ENCODE measurements at places on chromosomes 16 and 17.

DNA sequence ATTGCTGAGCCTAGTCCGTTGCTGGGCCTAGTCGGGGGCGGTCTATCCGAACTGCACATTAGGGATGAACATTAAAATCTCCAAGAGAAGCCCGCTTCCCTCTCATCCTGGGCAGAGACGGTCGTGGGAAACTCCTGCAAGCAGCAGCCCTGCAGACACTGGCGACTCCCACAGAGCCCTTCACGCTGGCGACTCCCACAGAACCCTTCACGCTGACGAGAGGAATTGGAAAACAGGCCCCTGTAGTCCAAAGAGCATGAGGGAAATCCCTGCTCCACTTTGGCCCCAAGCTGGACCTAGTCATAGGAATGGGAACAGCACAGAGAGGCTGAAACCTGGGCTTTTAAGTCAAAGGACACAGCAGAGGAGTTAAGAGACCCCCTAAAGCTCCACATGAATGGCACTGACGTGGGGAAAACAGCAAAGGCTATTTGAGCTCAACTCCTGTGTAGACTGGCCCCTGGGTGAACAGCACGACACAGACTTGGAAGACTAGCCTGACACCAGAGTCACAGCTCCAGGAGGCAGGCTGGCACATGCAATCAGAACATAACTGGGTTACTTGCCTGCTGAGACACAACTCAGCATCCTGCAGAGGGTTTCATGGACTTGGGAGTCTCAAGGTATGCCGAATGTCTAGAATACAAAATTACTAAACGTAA, 42.2 kb downstream of the WDR45B start:
- no peak for DNase-seq

DNA sequence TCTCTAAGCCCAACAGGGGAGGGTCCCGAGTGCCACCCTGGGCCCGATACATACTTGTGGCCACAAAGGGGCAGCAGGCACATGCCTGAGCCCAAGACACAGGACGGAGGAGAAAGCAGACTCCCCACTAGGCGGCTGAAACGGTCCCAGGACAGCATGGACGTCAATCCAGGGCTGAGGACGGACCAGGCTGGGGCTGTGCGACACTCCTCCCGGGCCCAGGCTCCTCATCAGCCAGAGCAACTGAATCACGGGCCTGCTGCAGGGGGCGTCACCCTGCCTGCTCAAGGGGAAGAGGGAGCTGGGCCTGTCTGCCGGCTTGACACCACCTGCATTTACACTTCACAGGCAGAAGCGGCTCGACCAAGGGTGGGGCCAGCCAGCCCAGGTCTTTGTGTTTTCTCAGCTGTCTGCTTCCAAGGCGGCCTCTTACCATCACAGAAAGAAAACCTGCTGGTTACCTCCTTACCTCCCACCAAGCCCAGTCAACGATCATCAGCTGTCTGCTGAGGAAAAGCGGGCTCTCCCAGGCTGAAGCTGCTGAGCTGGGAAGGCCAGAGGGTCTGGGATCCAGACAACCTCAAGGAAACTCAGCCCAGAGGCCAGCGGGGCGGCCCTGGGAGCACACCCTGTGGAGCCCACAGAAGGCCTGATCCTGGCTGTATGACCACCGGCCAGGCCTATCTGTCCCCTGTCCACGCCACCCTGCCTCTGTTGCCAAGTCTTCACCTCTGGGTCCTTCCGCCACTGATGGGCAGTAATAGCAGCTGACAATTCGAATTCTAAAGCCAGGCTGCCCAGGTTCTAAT, 26.4 kb downstream of the KIFC3 start:
- DNase-seq: no peak

- DNase-seq: no peak
Measured at GRCh38 chr16:48907906-48908634, 298.1 kb upstream of the N4BP1 start.

- DNase-seq: no peak
Measured at GRCh38 chr16:75942351-75942750, 216.1 kb upstream of the CPHXL start.

DNA sequence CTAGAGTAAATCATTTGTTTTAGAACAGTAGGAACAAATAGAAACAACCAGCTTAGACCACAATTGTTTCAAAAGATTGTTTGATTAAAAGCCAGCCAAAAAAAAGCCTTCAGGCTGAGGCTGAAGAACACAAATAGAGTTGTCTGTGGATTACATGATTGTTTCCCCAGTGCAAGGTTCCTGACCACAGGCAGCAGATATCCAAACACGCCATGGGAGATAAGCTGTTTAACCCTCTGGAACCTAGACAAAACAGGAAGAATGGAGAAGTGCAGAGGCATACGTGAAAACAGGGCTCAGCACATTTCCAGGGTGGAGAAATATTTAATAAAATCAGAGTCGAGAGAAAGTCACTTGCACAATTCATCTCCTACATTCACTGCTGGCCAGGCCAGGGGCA, 21.0 kb downstream of the ATPAF2 start:
- no peak for DNase-seq

- no peak for DNase-seq
Measured at GRCh38 chr16:83681381-83681956, 126.3 kb upstream of the HSBP1 start.

- no peak for DNase-seq
Measured at GRCh38 chr17:19336938-19337711, 25.4 kb downstream of the B9D1 start.

- DNase-seq: no peak
Measured at GRCh38 chr16:23254338-23254737, 47.8 kb upstream of the SCNN1B start.

DNA sequence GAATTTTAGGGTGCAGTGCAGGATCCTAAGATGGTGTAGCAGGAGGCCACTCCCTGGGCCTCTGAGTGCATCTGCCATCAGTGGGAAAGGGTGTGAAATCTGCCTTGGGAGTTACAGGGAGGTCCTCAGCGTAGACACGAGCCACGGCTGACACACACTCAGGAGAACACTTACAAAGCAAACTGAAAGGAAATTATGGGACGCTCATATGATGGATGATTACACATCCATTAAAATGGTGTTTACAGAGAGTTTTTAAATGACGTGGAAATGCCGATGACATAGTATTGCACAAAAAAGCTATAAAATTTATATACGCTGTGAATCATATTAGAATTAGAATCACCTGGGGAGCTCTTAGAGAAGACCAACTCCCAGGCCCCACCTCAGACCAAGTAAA, 175.2 kb downstream of the CCDC182 start:
- no peak for DNase-seq

DNA sequence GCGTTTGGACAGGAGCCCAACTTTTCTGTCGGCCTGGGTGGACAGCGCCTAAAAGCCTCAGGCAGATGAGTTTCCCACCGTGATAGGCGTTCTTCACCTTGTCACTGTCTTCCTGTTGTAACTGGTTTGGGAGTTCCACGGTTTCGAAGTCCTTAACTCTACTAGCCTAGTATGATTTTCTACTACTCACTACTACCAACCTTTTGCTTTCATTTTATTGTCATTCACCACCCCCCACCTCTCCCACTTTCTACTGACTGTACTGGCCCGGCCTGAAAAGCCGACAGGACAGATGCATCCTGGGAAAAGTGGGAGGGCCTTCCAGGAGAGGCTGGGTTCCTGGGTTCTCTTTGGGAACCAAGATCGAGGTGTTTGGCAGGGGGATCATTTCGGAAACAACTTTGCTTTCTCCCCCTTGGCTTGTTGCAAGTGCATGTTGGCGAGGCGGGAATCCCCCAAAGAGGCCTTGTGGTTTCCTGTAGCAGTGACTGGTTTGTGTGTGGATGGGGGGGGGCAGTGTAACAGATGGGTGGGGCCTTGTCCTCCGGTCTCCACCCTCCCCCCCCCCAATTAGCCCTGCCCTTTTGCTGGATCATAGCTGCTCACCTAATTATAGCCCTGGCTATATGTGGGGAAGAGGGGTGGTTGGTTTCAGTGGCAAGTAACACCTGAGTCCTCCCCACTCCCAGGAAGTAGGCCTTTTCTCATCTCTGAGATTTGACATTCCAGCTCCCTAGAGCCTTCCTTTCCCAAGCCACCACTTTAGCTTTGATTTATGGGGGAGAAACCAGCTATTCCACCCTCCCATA, 1.4 kb downstream of the EIF5A start:
- peak; percentile 72 for DNase-seq

GRCh38 chr17:58759522-58759921, 3.9 kb downstream of the PPM1E start:
- DNase-seq: no peak

GRCh38 chr17:50863221-50863843, 2.8 kb downstream of the TOB1 start:
- DNase-seq: no peak

- DNase-seq: no peak
Measured at GRCh38 chr17:61124562-61124961, 275.1 kb upstream of the TBX2 start.

- DNase-seq: no peak
Measured at GRCh38 chr16:23524886-23525285, 14.6 kb upstream of the GGA2 start.

DNA sequence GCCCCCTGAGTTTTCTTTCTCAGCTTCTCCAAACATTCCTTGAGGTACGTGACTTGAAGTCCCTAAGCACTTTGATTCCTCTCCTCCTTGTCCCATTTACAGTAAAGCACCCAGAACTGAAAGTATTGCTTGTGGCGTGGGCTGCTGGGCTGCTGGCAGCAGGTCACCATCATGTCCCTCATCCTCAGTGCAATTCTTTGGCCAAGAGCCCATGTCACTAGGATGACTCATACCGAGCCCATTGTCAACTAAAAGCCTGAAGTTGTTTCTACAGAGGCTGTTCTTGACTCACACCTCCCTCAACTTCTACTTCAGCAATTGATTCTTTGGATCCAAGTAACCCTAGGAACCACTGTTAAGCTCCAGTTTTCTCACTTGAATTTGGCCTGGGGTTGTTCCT, 54.3 kb downstream of the KPNA2 start:
- no peak for DNase-seq

DNA sequence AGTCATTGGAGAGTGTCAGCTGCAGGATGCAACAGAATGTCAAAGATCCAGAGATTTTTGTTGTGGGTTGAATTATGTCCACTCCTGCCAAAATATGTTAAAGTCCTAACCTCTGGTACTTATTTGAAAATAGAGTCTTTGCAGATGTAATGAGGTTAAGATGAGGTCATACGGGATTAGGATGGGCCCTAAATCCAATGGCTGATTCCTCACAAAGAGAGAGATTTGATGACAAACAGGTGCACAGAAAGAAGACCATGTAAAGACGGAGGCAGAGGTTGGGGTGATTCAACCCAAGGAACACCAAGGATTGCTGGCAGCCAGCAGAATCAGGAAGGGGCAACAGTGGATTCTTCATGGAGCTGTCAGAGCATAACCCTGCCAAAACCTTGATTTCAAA, 34.5 kb upstream of the USP22 start:
- DNase-seq: no peak

GRCh38 chr17:72987166-72987565, 105.3 kb downstream of the SLC39A11 start:
- no peak for DNase-seq

- DNase-seq: peak; percentile 29
Measured at GRCh38 chr17:386141-386876, 33.7 kb upstream of the RPH3AL start.

DNA sequence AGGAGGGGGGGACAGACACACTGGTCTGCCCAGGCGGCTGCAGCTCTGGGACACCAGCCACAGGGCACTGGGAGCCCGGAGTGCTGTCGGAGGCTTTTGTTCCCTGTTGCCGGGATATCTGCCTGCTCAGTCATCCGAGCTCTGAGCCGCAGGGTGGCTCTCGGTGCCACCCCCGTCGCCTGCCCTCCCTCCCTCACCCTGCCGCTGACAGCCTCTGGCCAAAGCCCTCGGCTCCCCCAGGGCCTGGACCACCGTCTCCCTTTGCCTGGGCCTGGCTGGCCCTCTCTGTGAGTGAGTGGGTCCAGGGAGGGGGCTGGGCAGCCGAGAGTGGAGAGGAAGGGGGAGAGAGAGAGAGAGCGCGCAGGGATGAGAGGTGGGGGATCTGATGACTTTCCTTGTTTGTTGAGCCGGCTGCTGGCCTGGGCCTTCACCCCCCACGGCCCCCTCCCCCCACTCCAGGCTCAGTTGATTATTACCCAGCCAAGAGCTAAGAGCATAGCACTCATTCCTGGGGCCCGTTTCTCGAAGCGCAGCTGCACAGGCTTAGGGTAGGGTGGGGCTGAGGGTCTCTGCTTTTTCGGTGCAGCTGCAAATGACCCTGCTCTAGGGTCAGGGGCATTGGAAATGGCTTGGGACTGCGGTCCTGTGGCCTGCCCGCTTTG, 2.7 kb downstream of the FOXJ1 start:
- DNase-seq: no peak

- DNase-seq: no peak
Measured at GRCh38 chr17:59804901-59805465, 87.8 kb downstream of the TUBD1 start.

DNA sequence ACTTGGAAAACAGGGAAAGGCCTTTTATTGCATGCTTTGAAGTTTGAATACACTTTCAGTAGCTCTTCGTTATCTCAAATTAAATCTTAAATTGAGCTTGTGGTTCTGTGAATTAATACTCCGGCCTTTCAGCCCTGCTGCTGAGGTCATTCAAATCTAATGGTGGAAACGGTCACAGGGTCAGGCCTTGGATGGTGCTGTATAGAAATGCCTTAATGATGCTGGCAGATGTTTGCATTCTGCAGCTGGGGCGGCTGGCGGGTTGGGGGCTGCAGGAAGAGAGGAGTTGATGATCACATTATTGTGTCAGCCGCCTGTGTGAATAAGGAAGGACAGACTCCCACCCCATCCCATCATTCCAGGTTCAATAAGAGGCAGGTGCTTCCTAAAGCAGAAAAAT, 723.6 kb downstream of the WWOX start:
- no peak for DNase-seq

DNA sequence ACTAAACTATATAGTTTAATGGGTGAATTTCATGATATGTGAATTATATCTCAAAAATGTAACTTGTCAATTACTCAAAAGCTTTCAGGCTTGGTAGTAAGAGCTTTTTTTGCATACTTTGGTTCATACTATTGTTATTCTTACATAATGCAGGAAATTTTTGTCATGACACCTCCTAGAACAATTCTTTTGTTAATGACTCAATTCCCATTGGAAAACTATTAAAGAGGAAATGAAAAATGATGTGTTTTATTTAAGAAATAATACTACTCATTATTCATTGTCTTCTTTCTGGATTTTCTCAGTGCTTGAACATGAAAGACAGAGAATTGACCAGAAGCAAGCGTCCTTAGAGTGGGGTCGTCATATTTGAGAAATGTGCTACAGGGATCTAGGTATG, 196.4 kb upstream of the KCNJ16 start:
- no peak for DNase-seq

- no peak for DNase-seq
Measured at GRCh38 chr17:28712032-28712704, 480 bp upstream of the PROCA1 start.

All from stimulated activated CD8-positive, alpha-beta memory T cell treated with anti-CD3 and anti-CD28 coated beads, Interleukin-4, amount 100 ng/mL, for 4 hours (primary cell).